ENCODE measurements at places on chromosomes 11 and 22.

- no peak for DNase-seq
These were observed 4.5 kb downstream of the DBX1 start for GRCh38 chr11:20155683-20156279.

DNA sequence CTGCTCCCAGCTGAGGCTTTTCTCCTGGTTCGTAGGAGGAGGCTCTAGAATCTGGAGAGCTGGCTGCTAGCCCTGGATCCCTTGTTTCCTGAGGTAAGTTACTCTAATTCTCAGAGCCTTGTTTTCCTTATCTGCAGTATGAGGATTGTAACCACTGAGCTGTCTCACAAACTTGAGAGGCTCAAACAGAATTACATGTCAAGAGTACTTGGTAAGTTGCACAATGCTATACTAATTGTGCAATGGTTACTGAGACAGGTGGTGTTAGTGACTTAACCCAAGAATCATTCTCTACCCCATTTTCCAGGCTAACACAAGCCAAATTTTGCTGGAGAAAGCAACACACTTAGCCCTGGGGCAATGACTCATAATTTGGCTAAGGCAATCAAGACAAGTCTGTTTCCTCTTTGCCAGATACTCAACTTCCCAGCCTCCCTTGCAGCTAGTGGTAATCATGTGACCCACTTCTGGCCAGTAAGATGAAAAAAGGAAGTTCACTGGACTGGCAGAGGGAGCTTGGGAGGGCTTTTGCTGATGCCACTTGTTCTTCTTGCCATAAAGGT, 348.0 kb downstream of the TENM4 start:
- no peak for DNase-seq

DNA sequence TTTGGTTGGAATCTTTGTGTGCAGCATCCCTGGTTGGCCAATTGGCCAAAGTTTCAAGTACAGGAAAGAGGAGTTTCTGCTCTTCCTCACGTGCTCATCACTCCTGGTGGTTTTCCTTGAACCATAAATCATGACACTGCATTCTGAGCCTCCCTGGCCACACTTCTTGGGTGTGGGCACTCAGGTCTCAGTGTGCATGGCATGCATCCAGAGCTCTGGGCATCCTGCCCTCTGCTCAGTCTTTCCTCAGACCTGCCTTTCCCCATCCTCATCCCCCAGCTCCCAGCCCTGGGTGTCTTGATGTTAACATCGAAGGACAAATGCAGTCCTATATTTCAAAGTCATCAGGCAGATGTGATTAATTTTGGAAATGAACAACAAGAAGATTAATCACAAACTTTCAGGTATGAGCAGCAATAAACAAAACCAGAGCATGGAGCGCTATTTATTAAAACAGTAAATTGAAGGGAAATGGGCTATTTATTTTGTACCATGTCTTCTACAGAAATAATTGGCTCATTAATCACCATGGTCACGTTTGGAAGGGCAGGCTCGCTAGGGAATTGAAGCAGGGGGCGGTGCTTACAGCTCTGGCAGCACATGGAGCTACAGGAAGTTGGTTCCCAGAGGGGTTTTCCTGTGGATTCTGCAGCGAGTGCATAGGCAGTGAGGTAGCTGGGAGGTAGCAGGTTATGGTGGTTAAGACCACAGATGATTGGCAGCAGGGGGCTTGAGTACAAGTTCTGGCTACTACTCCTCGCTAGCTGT, 89.6 kb downstream of the CSNK2A3 start:
- DNase-seq: no peak

GRCh38 chr11:95706974-95707387, 82.6 kb downstream of the FAM76B start:
- DNase-seq: no peak

DNA sequence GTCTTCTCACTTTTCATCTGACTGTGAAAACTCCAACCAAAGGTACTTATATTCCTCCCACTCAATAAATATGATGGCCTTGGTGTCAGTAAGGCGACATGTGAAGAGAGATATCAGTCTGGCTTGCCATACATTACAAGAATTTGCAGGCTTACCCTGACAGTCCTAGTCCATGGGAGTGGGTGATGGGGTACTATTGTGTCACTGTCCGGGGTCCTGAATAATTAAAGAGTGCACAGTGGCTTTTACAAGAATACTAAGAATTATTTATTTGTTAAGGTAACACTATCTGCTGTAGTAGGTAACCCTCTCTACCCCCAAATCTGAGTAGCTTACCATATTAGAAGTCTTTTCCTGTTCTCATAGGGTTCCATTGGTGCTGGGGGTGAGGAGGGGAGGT, 23.1 kb upstream of the IZUMO1R start:
- DNase-seq: no peak

DNA sequence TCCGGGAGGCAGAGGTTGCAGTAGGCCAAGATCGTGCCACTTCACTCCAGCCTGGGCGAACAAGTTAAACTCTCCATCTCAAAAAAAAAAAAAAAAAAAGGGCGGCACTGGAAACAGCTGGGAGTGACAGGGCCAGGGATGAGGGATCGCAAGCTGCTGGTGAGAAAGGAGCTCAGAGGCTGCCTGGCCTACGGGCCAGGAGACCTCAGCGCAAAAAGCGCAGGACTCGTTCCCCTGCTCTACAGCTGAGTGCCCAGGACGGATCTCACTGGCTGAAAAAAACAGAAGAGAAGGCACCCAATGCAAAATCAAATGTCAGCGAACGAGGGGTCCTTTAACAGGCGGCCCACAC, 650 bp upstream of the NUP50 start:
- DNase-seq: no peak

DNA sequence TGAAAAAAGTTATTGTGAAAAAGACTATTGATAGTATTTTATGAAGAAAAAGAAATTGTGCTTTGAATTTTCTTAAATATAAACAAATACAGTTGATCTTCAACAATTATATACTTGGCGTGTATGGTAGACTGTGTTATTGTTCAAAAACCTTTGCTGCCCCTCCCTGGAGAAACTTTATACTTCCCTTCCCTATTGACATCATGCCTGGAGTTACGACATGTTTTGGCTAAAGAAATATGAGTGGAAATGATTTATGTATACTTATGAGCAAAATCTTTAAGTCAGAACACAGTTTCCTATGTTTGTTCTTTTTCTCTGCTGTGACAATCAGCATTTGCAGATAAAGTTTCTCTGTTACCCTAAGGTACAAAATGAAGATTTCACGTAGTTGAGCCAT, 243.8 kb downstream of the TMEM135 start:
- no peak for DNase-seq

GRCh38 chr22:38310518-38311322, 6.5 kb downstream of the CSNK1E start:
- no peak for DNase-seq

- DNase-seq: no peak
These were observed 185.3 kb downstream of the DYNC2H1 start for GRCh38 chr11:103294516-103294915.

GRCh38 chr22:33391298-33391697, 333.1 kb upstream of the SYN3 start:
- DNase-seq: no peak

DNA sequence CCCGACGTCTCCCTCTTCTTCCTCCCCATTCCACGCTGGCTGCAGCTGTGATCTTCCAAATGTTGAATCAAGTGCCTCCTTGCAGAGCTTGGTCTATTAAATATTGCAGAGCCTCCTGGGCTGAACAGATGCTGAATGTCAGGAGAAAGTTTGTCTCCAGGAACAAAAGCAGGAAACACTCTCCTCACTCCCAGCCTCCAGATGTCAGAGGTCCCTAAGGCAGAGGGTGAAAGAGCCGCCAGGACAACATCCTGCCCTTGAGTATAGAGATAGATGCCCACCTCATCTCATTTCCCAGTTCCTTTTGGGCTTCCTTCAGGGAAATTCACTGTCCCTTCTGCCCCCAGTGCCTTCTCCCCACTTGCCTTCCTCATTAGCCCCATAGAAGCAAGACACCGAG, 40.8 kb upstream of the IGSF9B start:
- no peak for DNase-seq

DNA sequence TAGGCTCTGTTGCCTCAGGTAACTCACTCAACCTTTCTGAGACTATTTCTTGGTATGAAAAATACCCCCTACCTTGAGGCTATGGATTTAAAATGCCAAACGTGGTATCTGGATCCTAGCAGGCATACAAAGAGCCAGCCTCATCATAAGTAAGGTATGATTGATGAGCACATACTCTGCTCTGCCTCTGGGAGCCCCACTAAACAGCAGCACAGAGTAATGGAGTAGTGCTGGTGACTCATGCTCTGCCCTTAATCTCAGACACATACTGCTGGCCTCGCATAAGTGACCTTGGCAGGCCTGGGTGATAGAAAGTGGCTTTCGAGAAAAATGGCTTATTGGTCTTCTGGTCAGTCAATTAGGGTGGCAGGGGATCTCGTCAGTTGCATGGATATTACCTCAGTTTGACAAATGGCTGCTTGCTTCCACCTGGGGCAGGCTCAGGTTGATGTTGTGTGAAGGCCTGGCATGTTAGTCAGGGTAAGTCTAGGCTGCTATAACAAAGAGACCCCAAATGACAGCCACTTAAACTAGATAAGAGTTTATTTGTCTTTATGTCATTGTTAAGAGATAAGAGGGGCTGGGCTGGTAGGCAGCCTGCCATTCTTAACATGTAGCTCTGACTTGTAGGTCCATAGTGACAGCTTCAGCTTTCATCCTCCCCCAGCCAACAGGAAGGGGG, 15.2 kb upstream of the SLC6A5 start:
- DNase-seq: no peak

- peak; percentile 94 for DNase-seq
These were observed 1.7 kb upstream of the DDX6 start for GRCh38 chr11:118792570-118793124.

- DNase-seq: no peak
These were observed 38.4 kb downstream of the NF2 start for GRCh38 chr22:29641700-29642330.

- DNase-seq: no peak
These were observed 37.4 kb downstream of the PACSIN2 start for GRCh38 chr22:42977569-42977968.

DNA sequence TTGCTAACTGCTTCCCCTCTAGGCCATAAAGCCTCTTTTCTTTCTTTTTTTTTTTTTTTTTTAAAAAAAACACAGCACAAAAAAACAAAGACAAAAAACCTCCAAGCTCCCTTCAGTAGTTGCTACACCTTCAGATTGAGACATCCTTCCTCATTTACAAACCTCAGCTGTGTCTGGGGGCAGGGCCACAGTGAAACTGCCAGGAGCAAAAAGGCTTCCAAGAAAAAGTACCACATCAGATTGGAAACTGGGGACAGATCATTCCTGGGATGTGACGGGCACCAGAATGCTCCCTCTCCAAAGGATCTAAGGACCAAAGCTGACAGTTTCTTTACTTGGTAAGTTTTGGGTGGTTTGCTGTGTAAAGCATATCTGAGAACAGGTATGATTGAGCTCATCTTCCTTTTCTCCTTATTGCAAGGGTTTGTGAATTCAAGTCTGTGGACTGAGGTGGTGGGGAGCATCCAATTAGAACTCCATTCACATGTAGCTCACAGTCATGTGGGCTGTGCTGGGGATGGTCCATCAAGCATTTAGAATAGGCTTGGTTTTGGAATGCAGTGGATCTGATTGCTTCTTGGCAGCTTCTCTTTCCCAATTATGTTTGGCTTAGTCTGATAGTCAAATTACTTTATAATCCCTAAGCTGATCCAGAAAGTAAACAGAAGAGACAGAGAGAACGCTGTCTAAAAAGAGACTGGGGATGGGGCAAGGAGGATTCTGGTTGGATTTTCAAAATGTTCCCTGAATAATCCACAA, 705 bp downstream of the BBOX1 start:
- DNase-seq: no peak

- no peak for DNase-seq
These were observed 6.5 kb downstream of the ZFTA start for GRCh38 chr11:63761931-63762653.

DNA sequence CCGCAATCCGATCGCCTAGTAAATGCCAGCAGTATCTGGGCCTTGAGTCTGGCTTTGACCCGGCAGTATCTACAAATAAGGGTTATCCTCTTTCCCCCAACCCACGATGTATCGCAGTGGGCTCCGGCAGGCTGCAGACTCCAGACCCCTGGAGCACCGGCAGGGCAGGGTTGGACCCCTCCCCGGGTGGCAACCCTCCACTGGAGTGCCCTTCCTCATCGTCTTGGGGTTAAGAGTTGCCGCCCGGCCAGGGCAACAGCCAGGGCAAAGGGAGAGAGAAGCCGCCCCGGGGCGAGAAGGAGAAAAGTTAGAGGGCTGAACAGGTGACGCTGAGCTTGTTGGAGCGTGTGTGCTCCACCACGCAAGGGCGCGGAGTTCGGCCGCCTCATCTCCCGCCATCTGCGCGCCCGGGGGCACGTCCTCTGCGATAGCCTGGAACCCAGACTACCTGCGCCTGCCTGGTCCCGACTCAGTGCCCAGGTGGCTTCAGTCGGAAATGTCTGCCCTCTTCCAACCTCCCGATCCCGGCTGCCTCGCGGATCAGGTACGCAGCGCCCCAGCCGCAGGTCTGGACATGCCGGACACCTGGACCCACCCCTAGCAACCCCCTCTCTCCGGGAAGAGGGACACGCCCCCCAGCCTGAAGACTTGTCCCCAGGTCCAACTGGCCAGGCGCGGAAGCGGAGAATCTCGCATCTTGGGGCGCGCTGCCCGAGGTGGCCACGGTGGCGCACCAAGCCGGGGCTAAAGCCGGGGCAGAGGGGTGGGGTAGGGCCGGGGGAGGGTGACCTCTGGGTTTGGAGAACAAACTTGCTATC, 1.2 kb downstream of the DSCAML1 start:
- DNase-seq: no peak

DNA sequence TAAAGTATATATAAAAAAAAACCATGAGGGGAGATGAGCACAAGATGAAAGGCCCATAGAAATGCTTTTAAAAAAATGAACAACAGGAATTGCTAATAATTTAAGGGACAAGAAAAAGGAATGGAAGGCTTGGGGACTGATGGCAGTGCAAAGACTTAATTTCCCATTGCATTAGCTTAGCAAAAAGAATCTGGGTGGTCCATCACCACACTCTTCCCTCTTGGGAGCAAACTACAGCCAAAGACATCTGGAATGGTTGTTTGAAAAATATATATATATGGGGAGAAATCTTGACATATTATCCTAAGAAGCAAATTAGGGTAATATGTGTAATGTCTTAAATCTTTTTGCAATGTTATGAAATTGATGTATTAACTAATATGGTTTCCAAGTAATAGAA, 727.1 kb downstream of the METTL15 start:
- DNase-seq: no peak

All from GM12864 (cell line).